ENCODE measurements at places on chromosomes 2 and 18.

DNA sequence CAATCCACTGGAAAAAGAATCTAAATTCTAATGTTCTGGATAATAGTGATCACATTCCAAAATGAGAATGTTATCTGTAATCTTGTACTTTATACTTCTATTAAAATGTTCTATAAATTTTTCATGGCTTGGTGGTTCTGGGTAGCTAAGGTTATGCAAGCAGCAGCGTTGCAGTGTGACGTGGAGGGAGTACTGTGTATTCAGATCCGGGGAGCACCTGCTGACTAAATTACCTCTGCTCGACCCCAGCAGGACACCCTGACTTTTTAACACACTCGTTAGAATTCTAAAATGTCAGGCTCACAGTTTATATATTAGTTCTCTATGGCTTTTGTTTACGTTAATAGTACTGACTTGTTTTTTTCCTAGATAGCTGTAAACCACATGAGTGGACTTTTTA is 13.0 kb downstream of the ATIC start:
- DNase-seq = no peak

- DNase-seq = peak; percentile 46
These were observed 9.1 kb upstream of the DAW1 start for GRCh38 chr2:227862227-227862740.

- no peak for DNase-seq
These were observed 174.8 kb upstream of the ARL4C start for GRCh38 chr2:234671716-234672115.

GRCh38 chr18:7168408-7168807 is 50.8 kb upstream of the LAMA1 start:
- DNase-seq = no peak

GRCh38 chr2:6602471-6602870 is 263.2 kb downstream of the CMPK2 start:
- no peak for DNase-seq

- no peak for DNase-seq
These were observed 31.5 kb downstream of the CDCA7 start for GRCh38 chr2:173386021-173386737.

- no peak for DNase-seq
These were observed 74.7 kb downstream of the COPS8 start for GRCh38 chr2:237160271-237160919.

- no peak for DNase-seq
These were observed 1652.3 kb upstream of the SLC39A10 start for GRCh38 chr2:194004590-194005206.

GRCh38 chr2:55862246-55862645 is 61.3 kb downstream of the EFEMP1 start:
- no peak for DNase-seq

DNA sequence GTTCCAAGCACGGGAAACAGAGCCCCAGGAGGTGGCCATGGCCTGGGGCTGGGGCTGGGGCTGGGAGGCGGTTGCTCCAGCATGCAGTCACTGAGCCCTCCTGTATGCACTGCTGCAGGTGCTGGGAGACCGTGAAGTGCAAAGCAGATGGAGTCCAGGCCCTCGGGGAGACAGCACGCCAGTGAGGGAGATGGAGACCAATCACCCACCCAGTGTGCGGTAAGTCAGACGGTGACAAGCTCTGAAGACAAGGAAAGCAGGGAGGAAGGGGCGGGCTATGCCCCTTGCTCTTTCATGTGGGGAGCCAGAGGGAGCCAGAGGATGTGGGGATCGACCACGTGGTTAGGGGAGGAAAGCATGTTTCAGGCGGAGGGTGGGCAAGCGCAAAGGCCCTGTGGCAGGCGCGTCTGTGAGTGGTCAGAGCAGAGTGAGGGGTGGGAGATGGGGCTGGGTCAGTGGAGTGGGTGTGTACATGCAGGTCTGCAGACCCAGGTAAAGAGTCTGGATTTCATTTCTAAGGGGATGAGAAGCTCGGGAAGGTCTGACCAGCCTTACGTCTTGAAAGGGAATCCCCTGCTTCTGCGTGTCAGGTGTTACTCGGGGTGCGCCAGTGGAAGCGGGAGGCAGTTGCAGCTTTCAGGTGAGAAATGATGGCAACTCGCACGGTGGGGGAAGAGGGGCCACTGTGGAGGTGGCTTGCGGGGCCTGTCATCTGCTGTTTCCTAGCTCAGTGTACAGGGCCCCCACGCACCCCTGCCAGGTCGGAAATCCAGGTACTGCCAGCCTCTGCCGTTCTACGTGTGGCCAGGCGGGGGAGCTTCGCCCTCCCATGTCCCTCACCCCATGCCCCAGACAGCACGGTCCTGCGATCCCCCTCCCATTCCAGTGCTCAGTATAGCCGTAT is 19.4 kb downstream of the RRM2 start:
- no peak for DNase-seq

DNA sequence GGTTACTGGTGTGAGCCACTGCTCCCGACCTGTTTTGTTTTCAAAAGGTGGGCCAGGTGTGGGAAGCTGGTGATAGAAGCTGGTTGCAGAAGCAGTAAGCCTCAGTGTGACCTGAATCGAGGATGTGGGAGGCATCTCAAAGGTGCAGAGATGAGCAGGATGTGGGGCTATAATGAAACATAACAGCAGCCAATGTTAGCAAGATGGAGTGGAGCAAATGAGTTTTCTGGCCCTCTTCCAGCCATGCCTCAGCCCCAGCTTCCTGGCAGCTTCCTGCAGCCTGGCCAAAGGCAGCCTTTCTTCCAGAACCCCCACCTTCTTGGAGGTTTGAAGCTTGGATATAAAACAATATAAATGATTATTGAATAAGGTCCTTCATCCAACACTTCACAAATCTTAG is 184.8 kb downstream of the NCK2 start:
- DNase-seq = no peak

DNA sequence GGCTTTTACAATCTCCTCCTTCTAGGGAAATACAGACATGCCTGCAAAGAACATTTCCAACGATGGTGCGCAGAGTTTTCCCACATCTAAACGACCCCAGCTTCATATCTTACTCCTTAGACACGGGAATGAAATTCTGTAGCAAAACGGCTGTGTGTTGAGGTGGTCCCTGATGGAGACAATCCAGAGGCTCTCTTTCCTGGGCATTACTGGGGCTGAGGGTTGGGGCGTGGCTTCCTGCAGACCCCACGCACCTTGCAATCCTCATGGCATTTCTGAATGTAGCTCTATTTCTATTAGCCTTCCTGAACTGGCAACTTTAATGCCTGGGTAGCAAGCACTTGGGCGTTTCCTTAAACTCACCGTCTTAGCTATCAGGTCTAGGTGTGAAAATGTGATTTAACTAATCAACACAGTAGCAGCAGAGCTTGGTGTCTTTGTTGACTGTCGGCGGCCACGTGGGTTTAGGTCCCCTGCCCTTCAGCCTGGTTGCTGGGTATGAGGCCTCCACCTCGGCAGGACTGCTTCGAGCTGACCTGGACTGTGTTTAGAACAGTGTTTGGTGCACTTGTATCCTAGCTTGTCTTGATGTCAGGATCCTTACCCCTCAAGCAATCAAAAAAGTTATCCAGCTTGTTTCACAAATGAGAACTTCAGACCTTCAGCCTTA is 242.8 kb downstream of the GBX2 start:
- DNase-seq = no peak

Measured in globus pallidus (tissue), 1 donor.